Mucosa of gallbladder (tissue), 1 donor: ENCODE measurements at places on chromosomes 4 and X. TPM values are rescaled to one million over a fixed set of nuclear protein-coding genes. Genes with fewer than 3 reads are reported as not detected.

The EGF gene
- total RNA-seq = 1.6 TPM

The KLHL34 gene
- total RNA-seq = 0.29 TPM

The CXCR3 gene
- total RNA-seq = 1.5 TPM

The S100G gene
- total RNA-seq = not detected

DNA sequence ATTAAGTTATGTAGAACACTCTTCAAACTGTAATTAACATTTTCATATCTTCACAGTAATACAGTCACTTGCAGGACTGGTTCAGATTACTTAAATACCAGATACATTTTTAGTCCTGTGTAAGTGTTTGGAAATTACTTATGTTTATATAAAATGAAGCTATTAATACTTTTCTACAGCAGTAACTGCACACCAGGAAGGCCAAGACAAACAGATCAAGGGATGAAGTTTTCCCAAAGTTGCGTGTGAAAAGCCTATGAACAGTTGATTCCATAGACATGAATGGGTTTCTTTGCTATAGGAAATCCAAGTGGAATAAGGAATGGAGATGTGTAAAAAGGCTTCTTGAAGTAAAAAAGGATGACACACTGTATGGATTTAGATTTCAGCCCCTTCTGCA, 28.9 kb upstream of the DRP2 start:
- DNase-seq = no peak

- DNase-seq = peak; percentile 71
Observed at GRCh38 chrX:129637217-129638109, 17.3 kb downstream of the APLN start.

DNA sequence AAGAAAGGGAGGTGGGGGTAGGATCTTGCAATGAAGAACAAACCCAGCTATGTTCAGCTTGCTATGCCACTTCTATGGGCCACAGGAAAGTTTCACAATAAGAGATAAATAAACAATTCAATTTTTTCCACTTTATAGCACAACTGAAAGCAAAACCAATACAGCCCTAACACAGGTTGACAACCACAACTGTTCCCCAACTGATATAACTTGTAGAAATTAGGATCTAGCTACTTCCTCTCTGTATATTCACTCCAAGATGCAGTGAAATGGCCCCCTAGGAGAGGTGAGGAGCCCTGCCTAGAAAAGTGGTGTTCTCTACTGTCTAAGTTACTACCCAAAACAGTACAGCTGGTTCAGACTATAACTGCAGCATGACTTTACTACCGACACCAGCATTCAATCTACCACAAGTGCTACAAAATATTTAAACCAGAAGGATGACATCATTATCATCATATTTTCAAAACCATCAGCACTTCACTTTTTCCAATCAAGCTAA, 77.0 kb downstream of the FBXW7 start:
- no peak for DNase-seq

GRCh38 chr4:184169225-184169867, 48.3 kb downstream of the ENPP6 start:
- no peak for DNase-seq

DNA sequence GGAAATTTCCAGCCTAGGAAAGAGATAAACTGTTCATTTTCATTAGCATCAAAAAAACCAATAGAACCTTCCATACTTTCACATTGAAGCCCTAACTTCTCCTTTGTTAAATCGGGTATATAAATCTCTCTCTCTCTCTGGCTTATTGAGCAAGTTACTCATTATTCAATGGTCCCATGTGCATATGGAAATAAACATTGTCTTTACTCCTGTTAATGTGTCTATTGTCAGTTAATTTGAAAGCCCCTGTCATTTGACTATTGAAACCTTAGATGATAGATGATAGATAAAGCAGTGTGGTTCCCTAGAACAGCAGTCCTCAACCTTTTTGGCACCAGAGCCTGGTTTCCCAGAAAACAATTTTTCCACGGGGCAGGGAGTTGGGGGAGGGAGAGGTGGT, 46.8 kb downstream of the CENPVL3 start:
- DNase-seq = no peak

DNA sequence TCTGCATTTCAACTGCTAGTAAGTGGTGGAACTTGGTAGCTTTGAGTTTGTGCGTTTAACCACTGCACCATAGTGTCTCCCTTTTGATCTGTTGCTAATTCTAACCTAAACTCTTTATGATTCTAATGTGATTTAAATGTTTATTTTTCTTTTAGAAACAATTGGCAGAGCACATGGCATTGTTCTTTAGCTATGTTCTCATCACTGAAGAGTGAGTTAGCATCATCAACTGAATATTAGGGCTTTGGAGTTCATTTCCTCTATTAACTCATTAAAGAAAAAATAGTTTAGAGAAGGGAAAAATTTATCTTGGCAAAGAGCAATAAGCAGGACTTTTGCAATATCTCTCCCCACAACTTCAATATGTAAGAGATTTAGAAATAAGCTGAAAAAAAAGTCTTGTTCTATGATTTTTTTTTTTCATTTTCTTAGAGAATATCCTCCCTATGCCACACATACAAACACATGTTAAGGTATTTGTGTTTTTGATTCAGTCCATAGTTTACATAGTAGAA, 25.7 kb downstream of the CPEB2 start:
- no peak for DNase-seq

- DNase-seq = no peak
Observed at GRCh38 chr4:125140966-125141495, 173.7 kb upstream of the FAT4 start.

The MAGEB2 gene
- not detected for total RNA-seq

GRCh38 chr4:11625211-11625610, 196.5 kb upstream of the HS3ST1 start:
- no peak for DNase-seq

DNA sequence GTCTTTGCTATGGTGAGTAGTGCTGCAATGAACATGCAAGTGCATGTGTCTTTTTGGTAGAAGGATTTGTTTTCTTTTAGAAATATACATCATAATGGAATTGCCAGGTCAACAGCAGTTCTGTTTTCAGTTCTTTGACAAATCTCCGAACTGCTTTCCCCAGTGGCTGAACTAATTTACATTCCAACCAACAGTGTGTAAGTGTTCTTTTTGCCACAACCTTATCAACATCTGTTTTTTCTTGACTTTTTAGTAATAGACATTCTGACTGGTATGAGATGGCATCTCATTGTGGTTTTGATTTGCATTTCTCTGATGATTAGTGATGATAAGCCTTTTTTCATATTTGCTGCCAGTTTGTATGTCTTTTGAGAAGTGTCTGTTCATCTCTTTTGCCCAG, 406.3 kb downstream of the DTHD1 start:
- no peak for DNase-seq

- DNase-seq = no peak
Observed at GRCh38 chrX:136204571-136204970, 46.6 kb downstream of the MAP7D3 start.

DNA sequence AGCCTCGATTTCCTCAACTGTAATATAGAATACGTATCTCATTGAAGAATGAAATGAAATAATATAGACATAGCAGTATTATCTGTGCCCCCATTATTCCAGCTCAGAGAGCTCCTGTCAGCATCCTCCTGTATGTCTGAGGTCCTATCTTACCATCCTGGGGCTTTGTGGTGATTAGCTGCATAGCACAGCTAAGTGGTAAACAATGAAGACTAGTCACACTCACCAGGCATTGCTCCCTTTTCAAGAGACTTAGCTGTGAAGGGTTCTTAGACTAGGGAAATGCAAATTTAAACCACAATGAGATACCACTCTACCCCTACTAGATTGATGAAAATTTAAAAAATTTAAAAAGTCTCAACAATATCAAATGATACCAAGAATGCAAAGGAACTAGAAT, 172.9 kb downstream of the SLC39A8 start:
- no peak for DNase-seq

DNA sequence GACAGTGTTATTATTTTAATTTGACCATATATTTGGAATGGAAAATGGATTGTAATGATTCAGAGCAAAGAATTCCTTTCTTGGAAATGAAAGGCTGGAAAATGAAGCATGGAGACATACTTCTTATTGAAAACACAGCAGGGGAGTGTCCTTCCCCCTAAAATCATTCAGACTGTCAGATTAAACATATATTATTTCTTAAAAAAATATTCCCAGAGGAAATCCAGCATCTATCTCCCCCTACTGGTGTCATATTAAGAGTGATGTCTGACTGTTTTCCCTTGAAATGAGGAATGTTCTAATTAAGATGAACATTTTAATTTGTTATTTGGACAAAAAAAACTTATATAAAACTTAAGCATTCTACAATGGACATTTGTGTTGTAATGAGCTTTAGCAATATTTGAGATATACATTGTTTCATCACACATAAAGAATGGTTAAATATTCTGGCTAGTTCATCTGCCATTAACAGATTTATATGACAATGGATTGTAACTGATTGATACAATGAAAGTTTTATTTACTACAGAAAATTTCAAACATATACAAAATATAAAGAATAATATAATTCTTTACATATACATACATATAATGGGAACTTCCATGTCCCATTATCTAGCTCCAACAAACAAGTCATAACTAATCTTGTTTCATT, 264.6 kb downstream of the SPRY1 start:
- DNase-seq = no peak

DNA sequence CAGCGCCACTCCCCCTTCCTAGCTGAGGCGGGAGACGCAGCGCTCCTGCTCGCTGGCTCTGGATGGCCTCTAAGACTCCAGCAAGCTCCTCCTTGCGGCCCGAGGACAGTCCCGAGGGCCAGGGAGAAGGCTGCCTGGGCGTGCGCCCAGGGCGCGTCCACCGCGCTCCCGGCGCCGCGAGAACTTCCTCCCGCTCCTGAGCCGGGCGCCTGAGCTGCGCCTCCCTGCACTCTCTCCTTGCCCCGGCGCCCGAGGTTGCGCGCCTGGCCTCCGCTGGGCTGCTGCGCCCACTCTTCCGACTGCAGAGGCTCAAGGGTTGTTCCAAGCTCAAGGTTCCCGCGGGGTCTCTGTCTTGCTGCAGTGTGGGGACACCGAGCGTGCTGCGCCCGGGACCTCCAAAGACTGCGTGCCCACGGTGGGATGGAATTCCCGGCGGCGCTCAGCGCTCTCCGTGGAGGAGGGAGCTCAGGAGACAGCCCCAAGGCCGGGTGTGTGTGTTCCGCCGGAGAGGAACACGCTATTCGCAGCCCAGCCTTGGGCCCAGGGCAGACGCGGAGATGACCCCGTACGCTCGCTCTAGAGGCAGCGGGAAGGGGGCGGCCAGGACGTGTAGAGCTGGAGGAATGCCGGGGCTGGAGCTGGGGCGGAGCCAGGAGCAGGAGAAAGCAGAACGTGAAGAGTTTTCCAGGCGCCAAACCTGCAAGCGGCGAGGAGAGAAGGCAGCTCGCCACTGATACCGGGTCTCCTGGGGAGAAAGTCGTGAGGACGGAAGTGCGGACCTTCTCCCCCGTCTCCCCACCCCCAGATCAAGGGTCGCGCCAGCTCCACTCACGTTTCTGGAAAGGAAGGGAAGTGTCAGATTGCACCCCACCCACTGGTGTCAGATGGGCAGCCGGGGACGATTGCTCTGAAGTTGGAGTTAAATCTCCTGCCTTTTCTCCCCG, at the start of gene ARHGAP6:
ARHGAP6 (minus strand) TSS at position 753 of the 944 bp plus-strand sequence. CDS start 1,092 bp downstream, outside the sequence.
- DNase-seq = peak; percentile 19

DNA sequence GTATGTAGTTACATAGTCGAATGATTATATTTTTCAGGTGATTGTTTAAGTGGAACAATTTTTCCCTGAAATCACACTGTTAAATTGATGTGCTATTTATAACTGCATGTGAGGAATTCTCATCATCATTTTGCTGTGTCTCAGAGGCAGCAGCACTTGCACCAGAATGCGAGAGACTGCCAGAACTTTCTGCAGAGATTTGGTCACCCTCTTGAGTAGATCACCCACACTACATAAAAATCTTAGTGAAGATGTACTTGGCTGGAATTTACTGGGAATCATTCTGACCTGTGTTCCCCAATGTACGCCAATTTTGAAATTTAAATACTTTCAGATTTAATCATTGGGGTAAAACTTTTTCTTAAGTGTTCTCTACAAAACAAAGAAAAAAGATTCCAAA, 5.4 kb downstream of the UGT2B4 start:
- DNase-seq = no peak

The TMEM35A gene
- 4.0 TPM for total RNA-seq

GRCh38 chr4:68338625-68339024, 11.3 kb downstream of the YTHDC1 start:
- DNase-seq = no peak

DNA sequence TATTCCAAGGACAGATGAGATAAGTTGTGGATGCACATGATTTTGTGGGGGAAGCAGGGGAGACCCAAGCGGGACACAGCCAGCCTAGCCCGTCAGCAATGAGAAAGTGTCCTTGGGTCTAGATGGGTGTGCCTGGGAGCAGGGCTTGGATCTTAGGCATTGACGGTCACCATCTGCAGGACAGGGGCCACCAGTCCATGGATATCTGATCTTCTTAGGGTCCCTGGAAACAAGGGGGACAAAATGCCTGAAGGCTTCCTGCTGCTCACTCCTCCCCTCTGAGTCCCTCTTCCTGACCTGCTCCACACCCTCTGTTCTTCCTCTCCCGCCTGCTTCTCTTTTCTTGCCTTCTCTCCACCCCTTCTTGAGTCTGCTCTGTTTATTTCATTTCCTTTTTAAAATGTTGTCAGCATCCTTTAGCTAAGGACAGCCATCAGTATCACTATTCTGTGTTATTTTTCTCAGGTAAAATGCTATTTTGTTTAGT, 298.4 kb downstream of the RAPGEF2 start:
- no peak for DNase-seq

DNA sequence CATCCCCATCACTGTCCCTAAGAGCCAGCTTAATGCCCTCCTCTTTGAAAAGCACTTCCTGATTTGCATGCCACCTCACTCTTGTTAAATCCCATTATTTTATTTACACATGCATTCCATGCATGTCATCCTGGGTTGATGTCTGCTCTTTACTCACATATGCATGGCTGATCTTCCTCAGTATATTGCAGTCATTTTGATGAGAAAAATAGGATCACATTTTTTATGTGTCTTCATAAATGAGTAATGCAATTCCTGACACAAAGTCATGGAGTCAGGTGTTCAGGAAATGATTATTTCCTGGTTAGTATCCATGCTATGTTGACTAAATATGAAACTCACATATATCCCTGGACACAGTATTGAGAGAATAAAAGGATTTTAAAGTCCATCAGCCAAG, 204.7 kb downstream of the SLIT2 start:
- no peak for DNase-seq

The TBX22 gene
- total RNA-seq = not detected

GRCh38 chr4:186132577-186133242, 28.2 kb downstream of the FAM149A start:
- DNase-seq = no peak

The SH3TC1 gene
- 50.9 TPM for total RNA-seq

DNA sequence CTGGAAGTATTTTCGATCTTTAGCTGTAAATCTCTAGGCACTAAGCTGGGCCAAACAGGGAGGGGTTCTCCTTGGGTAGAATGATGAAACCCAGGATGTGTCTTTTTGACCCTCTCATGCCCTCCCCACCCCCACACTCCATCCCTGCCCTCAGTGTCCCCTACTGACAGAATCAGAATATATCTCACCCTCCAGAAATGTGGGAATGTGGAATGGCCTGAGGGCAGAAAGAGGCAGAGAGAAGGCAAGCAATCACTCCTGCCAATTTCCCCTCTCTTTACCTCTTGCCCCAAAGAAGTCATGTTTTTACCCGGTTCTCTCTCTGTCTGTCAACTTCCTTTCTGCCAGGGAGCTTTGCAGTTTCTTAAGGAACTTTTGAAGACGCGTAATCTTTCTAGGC, 34.4 kb downstream of the RAP2C start:
- no peak for DNase-seq

GRCh38 chr4:55393461-55394320, 2.1 kb upstream of the TMEM165 start:
- no peak for DNase-seq
